Stimulated activated CD4-positive, alpha-beta T cell treated with anti-CD3 and anti-CD28 coated beads, Interleukin-4, amount 100 ng/mL, for 48 hours (primary cell): ENCODE measurements at places on chromosomes 2 and 18.

GRCh38 chr2:110866045-110866444 lies 133.7 kb downstream of the ACOXL start:
- no peak for DNase-seq

DNA sequence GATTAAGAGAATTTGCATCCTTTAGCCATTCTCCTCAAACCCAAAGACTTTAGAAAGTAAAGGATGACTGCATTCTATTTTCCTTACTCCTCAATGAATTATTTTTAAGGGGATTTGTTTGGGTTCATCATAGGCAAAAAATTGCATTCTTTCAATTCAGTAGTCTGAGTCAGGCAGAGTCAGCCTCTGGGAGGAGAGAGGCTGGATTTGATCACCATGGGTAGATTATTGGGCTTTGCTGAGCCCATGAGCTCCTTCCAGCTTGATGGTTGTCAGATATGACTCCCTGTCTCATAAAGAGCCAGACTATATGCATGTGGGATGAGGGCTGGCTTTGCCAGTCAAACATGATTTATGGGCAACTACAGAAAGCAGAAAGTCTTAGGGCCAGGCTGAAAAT lies 101.2 kb downstream of the KCNS3 start:
- no peak for DNase-seq

DNA sequence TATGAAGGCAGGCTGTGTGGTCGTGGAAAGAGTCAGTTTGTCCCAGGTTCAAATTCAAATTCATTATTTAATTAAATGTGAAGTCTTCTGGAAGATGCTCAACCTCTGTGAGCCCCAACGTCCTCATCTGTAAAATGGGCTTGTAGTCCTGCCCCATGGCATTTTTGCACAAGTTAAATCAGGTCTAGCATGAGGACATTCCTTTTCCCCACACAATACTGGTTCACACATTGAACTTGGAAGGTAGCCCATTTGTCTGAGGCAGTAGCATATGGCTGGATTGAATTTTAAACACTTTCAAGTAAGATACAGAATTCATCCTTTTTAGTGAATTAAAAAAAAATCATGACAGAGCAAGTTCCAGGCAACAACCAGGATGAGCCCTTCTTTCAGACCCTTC lies 665.4 kb upstream of the HS6ST1 start:
- no peak for DNase-seq

DNA sequence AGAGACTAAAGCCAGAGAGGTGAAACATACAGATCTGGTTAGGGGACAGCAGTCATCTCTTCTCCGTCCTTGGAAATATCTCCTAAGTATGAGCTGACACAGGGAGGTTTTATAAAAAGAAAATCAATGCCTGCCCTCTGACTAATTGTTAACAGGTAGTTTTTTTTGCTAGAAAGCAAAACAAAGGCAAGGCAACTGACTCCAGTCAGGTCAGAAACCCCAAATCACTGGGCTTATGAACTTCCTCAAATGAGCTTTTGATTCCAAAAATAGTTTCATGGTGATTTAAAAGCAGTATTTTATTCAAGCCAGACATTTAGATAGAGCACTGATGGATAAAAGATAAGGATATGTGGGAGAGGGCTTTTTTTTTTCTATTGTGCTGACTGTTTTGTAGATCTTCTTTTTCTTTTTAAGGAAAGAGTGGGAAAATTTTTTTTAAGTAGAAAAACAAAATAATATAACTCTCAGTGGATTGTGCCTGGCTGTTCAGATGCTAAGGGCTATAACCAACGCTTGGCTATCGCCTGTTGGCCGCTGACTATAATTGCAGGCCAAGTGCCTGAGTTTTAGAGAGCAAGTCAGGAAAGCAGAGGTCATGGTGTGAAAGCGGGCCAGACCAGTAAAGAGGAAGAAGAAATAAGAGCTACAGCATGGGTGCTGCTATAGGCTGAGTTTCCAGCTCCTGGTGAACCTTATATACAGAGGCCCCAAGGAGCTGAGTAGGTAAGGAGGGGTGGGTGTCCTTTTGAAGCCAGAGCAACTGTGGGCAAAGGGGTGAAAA lies 44.9 kb downstream of the MRPL35 start:
- no peak for DNase-seq

DNA sequence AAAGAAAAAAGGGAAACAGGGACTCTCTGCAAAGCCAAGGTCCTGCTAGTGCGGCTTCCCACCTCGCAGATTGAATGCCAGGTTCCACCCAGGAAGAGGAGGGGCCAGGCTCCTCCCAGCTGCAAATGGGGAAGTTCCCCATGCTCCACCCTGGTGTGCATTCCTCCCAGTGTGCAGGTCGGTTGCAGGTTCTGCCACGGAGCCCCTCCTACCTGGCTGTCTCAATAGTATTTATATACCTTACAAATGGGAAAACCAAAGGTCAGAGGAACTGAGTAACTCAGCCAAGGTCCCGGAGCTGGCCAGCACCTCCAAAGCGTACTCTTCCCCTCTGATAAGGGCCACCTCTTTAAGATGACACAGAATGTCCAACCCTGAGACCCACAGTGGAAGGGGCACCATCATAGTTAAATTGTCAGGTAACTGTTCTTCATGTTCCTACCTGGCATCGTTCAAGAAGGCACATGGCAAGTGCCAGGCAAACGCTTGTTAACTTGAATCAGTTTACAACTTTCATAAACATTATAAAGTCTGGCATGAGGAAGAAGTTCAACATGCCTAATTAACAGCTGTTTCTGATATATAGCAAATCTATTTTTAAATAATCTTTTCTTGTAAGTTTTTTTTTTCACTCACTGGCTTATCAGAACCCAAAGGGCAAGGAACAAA lies 35.5 kb downstream of the POU3F3 start:
- DNase-seq = no peak

DNA sequence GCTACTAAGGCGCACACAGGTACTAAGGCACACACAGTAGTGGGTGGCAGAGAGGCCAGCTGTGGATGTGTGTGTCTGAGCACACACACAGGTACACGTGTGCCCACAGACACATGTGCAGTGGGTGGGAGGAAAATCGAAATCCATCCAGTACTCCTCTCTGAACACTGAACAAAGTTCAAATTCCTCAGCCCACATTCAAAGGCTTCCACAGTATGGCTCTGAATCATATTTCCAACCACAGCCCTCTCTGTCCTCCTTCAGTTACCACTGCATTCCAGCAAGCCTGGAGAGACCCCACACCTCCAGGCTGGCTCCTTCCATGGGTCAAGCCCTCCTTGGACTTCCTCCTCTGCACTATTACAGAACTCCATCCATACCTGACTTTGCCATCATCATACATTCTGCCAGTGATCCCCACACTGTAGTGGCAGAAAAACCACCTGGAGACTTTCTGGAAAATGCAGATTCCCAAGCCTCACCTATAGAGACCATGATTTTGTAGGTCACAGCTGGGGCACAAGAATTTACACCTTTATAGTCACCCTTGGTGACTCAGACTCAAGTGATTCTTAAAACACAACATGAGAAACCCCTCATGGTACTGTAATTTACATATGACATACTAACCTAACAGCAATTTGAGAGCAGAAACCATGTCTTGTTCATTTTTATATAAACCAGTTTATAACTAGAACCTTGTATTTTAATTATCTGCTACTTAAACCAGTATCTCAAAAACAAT lies 31.4 kb downstream of the EPG5 start:
- no peak for DNase-seq

- no peak for DNase-seq
Observed at GRCh38 chr18:46754661-46755292, 2.1 kb downstream of the ST8SIA5 start.

DNA sequence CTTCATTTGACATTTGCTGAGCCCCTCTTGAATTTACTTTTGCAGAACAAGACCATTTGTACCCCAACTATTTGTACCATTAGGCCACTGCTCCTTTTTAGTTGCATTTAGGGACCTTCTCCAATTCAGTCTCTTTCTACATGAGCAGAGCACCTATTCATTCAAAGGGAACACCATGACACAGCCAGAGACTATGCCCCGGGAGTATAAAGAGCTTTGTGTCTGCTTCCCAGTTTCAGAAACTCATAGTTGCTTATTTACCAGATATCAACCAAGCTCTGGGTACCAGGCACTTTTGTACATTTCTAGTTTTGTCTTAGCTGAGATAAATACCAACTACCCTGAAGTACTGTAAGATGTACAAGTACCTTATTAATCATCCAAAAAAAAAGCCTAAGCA lies 269.1 kb upstream of the SIX3 start:
- no peak for DNase-seq

DNA sequence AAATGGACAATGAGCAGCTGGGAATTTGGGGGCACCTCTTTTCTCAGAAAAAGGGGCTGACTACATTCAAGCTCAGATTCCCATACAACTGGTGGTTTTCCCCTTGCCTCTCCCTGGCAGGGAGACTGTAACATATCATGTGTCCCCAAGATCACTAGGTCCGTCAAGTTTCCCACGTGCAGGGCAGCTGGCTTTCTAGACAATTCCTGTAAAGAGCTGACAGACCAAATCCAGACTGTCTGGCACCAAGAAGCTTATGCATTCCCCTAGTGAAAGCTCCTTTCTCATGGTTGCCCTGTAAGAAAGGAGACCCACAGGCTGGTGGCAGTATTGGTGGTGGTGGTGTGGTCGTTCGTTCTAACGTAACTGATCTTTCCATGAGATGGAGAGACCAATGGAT lies 48.8 kb downstream of the THUMPD2 start:
- DNase-seq = no peak

DNA sequence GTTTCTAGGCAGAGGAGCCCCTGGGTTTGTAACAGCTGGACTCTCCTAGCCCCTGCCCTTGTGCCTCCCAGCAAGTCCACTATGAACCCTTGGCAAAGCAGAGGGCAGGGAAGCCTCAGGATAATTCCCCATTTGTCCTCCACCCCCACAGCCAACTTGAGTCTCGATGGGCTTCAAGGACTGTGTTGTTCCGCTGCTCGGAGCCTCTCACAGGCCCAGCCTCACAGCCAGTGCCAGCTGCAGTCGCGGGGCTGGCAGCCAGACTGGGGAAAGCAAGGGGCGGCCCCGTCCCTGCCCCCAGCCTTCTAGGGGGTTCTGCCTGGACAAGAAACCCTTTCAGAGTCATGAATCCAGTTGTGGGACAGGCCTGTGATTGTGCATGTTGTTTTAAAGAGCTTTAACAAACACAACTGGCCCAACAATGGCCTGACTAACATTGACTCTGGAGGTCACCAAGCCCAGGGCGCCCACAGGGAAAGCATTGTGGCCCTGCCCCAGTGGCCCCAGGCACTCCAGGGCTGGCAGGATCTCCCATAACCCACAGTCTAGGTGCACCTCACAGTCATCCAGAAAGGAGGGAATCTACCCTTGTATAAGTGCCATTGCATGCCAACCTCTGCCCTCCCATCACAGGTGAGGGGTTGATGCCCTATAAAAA lies 71.8 kb upstream of the DAPL1 start:
- DNase-seq = no peak

- no peak for DNase-seq
Observed at GRCh38 chr2:111912547-111912946, 14.1 kb downstream of the MERTK start.

DNA sequence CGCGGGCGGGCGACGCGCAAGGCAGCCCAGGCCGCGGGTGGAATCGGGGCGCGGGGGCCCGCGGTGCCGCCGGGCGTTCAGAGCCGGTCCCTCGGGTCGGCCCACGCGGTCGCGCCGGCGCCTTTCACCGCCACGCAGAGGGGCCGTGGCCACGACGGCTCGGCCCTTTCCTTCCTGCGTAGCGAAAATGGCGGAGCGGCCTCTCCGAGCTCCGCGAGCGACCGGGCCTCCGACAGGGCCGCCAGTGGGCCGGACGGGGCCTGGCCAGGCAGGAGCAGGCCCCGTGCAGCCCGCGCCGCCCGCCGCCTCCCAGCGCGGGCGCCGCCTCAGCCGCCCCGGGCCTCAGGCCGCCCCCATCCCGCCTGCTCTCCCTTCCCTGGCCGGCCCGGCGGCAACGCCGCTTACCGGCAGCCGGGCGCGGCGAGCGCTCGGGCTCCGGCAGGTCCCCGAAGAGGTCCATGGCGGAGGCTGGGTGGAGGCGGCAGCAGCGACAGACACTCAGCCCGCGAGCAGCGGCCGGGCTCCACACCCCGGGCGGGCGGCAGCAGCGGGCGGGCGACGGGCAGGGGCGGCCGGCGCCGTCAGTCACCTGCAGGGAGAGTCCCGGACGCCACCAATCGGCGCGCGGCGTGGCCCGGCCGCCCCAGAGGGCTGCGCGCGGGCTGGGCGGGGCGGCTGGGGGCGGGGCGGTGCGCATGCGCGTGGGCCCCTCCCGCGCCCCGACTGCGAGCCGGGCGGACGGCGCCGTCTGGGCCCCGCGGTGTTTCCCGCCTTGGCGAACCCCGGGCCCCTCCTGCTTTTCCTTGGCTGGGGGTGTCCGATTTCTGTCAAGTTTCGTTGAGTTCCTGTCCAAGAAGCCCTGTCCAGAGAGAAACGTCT lies at the start of gene ILKAP:
TSS of gene ILKAP (minus strand) at position 602 of the 879 bp plus-strand sequence. CDS start at position 460, 142 bp downstream.
- peak; percentile 85 for DNase-seq

GRCh38 chr2:172677363-172677762 lies 58.3 kb upstream of the RAPGEF4 start:
- DNase-seq = no peak

DNA sequence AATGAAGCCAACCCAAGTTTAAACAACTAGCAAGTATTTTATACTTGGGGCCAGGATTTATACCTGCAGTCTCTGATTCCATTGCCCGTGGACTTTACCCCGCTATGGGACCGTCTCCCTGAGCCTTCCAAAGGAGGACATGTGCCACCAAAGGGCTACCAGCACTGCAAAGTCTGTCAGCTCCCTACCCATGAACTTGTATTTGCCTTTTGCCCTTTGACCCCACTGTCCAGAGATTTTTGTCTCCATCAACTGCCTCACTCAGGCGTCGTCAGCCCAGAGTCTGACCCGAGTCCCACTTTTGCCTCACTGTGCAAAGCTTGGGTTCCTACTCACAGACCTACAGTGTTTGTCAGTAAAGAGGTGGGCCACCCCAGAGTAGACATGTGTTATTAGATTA lies 40.6 kb downstream of the B3GNT2 start:
- DNase-seq = no peak

DNA sequence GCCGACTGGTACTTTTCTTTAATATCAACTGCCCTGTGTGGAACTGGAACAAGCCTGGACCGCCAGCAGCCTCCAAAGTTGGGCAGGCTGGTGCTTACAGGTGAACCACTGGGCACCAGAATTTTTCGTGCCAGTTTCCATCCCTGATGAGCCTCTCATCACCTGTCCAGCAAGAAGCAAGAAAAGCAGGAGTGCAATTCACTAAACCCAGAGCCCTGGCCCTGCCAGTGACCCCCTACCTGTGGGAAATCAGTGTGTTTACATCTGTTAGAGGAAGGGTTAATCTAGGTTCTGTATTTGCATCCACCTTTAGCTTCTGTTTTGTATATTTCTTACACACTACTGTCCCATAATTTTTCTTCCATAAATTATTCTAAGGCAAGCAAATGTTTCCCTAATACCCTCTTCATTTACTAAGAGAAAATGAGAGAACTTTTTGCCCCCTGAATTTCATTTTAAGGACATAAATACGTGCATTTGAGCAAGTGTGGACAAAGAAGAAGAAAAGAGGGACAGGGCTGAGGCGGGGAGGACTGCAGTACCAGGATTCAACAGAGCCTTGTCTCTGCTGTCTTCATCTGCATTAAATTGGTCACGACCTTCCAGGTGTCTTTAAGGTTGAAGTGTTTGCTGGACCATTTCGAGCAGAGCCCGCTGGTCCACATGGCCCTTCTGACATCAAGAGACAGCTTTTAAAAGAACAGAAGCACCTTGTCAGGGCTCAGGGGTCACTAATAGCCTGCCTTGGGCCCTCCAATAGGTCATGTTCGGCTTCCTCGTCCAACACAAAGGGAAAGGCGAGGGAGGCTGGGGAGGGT lies 763.1 kb downstream of the BCL11A start:
- no peak for DNase-seq
